ENCODE measurements at places on chromosomes 11 and 22.

GRCh38 chr11:110374921-110375320 lies 54.8 kb upstream of the FDX1 start:
- DNase-seq: no peak

DNA sequence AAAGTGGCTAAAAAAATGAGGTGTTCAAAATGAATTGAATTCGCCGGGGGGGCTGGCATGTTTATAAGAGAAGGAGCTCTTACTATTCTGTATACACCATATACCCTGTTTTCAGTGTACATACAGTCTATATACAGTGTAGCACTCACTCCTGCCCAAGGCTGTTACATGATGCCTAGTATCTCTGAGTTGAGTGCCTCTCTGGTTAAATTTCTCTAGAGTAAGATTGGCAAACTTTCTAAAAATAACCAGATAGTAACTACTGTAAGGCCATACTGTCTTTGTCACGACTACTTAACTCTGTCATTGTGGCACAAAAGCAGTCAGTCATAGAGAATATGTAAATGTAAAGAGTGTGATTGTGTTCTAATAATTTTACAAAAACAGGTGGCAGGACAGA lies 58.1 kb downstream of the PHF21A start:
- DNase-seq: no peak

DNA sequence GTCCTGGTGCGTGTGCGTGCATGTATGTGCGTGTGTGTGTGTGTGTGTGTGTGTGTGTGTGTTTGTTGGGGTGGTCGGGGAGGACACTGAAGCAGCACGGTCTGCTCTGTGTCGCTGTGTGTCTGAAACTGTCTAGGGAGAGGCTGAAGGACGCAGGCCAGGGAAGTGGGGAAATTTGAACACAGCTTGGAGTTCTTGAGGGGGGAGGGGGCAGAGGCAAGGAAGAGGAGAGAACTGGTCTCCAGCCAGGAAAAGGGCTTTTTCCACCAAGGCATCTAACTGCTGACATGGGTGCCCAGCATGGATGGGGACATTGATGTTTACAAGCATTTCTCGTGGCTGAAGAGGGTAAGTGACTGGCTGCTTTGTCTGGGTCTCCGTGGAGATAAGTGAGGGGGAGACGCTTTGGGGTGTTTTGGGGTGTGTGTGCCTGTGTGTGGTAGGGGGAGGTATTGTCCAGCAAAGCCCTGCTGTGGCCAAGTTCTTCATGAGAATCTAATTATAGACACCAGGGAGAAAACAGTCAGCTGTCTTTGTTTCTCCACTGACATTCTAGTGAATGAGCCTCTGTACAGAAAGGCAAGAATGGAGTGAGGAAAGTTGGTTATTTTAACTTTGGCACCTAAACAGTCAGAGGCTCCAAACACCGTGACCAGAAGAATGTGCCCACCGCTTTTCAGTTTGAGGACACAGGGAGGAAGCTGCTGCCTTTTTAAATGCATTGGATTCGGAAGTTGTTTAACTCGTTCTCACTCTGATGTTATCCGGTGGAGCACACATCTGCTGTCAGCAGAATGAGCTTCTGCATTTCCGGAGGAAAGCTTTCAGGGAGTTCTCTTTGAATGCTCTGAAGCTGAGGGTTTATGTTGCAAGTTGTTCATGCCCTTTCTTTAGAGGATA lies 63.7 kb downstream of the PPFIBP2 start:
- peak; percentile 99 for DNase-seq

DNA sequence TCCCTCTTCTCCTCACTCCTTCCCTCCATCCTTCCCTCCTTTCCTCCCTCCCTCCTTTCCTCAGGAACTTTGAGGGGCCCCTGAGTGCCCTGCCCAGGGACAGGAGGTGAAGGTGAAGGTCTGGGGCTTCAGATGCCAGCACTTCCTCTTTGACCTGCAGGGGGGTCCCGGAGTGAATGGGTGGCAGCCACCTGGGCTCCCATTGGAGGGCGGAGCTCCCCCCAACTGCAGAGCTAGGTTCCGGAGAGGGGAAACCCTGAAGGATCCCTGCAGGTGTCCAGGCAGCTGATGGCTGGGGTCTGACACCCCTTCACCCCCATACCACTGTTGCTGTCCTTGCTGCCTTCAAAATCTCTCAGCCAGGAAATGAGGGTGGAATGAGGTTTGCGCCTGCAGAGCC lies 1131.3 kb downstream of the BRD1 start:
- no peak for DNase-seq

- no peak for DNase-seq
These were observed 7.6 kb upstream of the KCTD17 start for GRCh38 chr22:37043828-37044538.

DNA sequence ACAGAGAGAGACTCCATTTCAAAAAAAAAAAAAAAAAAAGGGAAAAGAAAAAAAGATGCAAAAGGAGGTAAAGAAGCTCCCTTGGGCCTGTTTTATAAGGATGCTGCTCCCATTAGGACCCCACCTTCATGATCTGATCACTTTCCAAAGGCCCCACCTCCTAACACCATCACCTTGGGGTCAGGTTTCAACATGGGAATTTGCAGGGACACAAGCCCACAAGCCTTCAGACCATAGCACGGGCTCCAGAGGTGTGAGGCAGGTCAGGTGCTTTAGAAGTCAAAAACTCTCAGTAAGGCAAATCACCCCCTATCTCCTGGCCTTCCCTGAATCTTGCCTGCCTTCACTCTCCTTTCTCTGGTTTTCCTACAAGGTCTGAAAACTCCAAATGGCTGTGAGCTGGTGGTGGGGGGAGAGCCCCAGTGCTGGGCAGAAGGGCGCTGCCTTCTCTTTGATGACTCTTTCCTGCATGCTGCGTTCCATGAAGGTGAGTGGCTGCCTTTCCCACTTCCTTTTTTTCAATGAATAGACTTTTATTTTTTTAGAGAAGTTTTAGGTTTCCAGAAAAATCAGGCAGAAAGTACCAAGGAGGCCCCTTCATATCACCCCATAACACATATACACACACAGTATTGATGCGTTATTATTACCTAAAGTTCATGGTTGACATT lies 13.2 kb downstream of the ASPHD2 start:
- DNase-seq: no peak

- DNase-seq: no peak
These were observed 5.4 kb upstream of the SORL1 start for GRCh38 chr11:121446752-121447156.

GRCh38 chr11:2583605-2583958 lies 116.2 kb downstream of the KCNQ1OT1 start:
- DNase-seq: no peak

GRCh38 chr11:66333896-66334604 lies 2.2 kb downstream of the RIN1 start:
- DNase-seq: no peak

DNA sequence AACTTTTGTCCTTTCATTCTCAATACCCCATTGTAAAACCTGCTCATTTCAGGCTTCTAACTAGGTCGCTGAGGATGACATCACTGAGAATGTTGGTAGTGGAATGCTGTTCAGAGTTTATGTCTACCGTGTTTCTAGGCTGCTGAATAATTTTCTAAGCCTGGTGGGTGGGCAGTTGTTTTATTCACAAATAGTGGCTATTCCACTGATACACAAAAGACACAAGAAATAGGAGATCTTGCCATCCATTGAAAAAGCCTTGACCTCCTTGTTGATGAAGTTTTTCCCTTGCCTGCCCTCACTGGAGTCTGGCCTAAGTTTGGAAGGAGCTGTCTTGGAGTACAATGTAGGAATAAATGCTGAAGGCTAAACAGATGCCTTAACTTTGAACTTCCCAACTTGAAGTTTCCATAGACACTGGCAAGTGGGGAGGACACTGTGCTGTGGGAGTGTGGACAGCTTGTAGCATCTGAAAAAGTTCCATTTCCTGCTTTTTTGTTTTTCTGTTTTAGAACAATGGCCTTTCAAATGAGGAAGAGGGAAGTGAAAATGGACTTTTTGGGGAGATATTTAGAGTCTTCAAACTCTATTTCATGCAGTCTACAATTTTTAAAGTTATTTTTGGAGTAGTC lies 59.2 kb downstream of the TRIM44 start:
- peak; percentile 49 for DNase-seq

Measured in globus pallidus (tissue), 1 donor.